ENCODE measurements at places on chromosomes 3 and 15. TPM values are rescaled to one million over a fixed set of nuclear protein-coding genes. Genes with fewer than 3 reads are reported as not detected.

DNA sequence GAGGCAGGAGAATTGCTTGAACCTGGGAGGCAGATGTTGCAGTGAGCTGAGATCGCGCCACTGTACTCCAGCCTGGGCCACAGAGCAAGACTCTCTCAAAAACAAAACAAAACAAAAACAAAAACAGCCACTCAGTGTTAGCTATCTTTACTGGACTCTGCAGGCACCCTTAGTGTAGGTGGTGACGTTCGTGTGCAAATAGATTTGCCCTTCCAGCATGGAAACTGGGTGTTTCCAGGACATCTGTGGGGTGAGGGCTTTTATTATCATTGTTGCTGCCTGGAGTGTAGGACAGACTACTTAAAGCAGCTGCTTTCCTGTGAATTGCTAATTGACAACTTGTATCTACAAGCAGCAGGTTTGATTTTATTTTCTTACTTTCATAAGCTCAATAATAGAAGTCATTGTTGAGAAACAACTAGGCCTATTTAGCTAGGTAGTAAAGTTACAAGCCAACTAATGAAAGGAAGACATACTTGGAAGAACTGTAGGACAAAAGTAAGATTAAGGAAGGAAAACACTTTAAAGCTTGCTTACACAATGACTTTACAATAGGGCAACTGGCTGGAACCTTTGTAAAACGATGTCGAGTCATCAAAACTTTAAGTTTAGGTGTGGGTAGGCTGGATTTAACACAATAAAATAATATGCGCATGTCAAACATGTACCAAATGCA, 25.4 kb upstream of the SPPL2A start:
- no peaks in the 10 kb centered on the region for H3K36me3 ChIP-seq
- H3K4me1 ChIP-seq: no peaks in the 10 kb centered on the region
- no peaks in the 10 kb centered on the region for H3K27me3 ChIP-seq
- H3K27ac ChIP-seq: no peak overlapping the region
- no peak overlapping the region for H3K4me3 ChIP-seq

TMEM108 gene
- 0.49 TPM for total RNA-seq

ZDHHC3 gene
- total RNA-seq: 60.3 TPM

ZNF774 gene
- 1.7 TPM for total RNA-seq

- no peak for DNase-seq
- H3K4me3 ChIP-seq: no peak overlapping the region
- H3K36me3 ChIP-seq: no peaks in the 10 kb centered on the region
- no peaks in the 10 kb centered on the region for H3K27me3 ChIP-seq
Observed at GRCh38 chr3:96334779-96335178, 479.6 kb upstream of the EPHA6 start.

GRCh38 chr15:33915571-33916407, 52.5 kb upstream of the CHRM5 start:
- H3K36me3 ChIP-seq: no peaks in the 10 kb centered on the region
- no peak overlapping the region for H3K27ac ChIP-seq
- no peak for DNase-seq

NRG4 gene
- 0.21 TPM for total RNA-seq

- no peak for DNase-seq
- no peaks in the 10 kb centered on the region for H3K36me3 ChIP-seq
- no peak overlapping the region for H3K4me3 ChIP-seq
- H3K27me3 ChIP-seq: no peaks in the 10 kb centered on the region
- no peak overlapping the region for H3K27ac ChIP-seq
- H3K4me1 ChIP-seq: no peaks in the 10 kb centered on the region
Observed at GRCh38 chr3:14769544-14770325, 49.0 kb upstream of the FGD5 start.

DUOXA1 gene
- 0.04 TPM for total RNA-seq

All from cardiac muscle cell (in vitro differentiated cells and primary cell).